Hepatocyte (in vitro differentiated cells): ENCODE measurements at places on chromosomes 2 and 18. TPM values are rescaled to one million over a fixed set of nuclear protein-coding genes. Genes with fewer than 3 reads are reported as not detected.

DNA sequence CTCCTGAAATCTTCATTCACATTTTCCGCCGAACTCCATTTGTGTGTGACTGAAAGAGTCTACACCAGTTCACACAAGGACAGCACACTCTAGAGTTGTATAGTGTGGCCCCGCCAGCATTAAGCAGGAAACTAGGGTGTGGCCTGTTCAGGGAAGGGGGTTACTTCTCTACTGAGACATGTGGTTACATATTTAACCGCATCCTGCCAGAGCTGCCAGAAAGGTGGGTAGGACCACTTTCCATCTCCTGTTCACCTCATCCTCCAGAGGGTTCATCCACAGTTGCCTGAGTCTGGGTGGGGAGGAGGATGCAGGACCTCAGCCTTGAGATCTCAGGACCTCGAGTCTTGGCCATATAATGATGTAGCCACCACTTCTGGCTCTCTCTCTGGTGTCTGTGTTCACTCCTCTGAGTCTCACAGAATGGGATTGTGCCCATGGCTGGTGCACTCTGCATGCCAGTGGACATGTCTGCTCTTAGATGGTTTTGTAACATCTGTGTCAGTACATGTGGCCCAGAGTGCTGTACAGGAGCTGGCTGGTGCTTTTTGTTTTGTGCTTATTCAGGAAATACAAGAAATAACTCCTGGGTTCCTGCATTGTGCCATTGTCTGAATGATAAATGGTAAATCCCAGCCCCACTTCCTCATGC lies 7.7 kb upstream of the SP140L start:
- DNase-seq: no peak

Gene GAREM2
- total RNA-seq: 4.7 TPM in 2 replicates

DNA sequence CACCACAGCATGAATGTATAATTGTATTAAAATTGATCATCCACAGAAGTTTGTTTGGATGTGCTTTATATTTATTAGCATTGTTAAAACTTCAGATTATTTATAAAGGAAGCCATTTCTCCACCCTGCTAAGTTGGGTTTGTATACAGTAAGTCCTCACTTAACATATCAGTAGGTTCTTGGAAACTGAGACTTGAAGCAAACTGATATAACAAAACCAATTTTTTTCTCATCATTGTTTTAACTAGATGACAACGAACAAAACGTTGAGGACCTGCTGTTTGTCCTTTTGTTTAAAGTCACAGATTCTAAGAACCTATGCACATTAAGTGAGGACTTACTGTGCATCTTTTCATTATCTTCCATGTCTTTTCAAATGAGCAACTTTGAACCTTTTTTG lies 17.1 kb downstream of the C2orf69 start:
- DNase-seq: no peak

Gene OTOS
- total RNA-seq: 0.50 TPM in 1 of 2 replicates, not detected in the other

DNA sequence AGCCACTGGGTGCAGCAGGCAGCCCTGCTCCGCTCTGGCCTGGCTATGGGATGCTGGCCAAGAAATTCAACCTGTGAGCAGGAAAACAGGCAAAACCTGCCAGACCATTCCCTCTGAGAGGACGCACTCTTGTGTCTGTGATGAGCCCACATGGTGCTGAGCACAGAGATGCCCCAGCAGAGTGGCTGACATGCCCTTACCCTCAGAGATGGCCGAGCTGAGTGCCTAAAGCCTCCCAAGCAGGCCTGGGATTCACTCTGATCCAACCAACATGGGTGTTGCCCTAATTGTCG lies 34.3 kb upstream of the TAF1B start:
- DNase-seq: no peak

Gene GTF2A1L
- 1.2 and 4.1 TPM in 2 replicates for total RNA-seq

DNA sequence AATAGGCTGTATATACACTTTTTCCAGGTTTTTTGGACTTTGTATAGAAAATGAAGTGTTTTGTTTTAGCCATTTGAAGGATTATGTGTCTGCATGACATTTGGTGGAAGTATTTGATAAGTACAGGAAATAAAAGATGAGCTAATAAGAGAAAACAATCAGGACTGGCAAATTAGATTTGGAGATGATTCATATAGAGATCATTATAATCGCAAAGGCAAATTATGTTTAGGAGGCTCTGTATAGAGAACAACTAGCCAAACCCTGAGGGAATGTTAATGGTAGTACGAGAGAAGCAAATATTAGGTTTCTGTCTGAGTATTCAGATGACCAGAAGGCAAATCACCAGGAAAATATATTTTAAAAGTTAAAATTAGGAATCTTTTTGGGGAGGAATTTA lies 41.7 kb downstream of the PLCL1 start:
- DNase-seq: no peak

DNA sequence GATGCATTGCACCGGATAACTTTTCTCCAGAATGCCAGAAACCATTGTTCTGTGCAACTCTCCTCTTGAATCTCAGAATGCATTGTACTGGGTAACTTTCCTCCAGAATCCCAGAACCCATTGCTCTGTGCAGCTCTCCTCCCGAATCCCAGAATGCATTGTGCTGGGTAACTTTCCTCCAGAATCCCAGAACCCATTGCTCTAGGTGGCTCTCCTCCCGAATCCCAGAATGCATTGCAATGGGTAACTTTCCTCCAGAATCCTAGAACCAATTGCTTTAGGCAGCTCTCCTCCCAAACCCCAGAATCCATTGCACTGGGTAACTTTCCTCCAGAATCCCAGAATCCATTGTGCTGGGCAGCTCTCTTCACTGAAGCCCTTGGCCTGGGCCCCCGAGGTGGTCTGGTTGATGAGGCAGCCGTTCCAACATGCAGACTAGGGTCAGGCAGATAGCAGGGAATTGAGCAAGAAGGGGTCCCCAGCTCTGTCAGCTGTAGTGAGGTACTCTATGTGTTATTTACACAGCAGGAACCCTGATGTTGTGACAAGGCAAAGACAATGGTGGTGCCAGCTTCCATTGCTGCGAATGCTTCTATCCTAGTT lies 9.4 kb downstream of the FOSL2 start:
- no peak for DNase-seq

Gene CERS6
- total RNA-seq: 97.9 and 99.1 TPM in 2 replicates

DNA sequence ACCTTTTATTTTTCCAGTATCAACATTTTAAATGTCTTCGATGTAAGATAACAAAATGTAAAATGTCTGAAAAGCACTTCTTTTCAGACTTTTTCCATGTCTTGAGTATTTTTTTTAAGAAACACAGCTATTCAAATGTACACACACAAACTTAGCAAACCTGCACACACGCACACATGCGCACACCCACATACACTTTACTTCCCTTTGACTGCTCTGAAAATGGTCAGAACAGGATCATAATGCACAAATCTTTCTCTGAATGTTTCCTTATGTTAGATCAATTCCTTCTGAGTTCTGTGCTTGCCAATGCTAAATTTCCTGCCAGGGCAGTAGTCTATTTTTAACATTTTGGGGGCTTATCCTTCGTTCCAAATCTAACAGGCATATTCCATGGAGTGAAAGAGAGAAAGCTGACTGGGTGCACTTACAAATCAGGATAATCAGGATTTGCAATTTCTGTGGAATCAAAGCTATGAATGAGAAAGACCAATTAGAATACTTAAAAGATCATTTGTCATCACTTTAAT lies 136.3 kb downstream of the ZEB2 start:
- no peak for DNase-seq
